Liver (tissue), 10 donors: ENCODE measurements at places on chromosomes 4 and X. TPM values are rescaled to one million over a fixed set of nuclear protein-coding genes. Genes with fewer than 3 reads are reported as not detected.

The PTTG2 gene
- not detected for polyA plus RNA-seq

The STATH gene
- polyA plus RNA-seq, result not detected

The NEUROG2 gene
- polyA plus RNA-seq, result not detected

The UNC5C gene
- polyA plus RNA-seq, result 0.39 TPM

The PI4K2B gene
- polyA plus RNA-seq, result 18.2 TPM

The CCKAR gene
- polyA plus RNA-seq, result not detected

The GRIA2 gene
- polyA plus RNA-seq, result not detected

The CLDN22 gene
- polyA plus RNA-seq, result not detected

The RAB40A gene
- 0.06 TPM for polyA plus RNA-seq
